Naive thymus-derived CD4-positive, alpha-beta T cell (primary cell): ENCODE measurements at places on chromosomes 5 and 9.

DNA sequence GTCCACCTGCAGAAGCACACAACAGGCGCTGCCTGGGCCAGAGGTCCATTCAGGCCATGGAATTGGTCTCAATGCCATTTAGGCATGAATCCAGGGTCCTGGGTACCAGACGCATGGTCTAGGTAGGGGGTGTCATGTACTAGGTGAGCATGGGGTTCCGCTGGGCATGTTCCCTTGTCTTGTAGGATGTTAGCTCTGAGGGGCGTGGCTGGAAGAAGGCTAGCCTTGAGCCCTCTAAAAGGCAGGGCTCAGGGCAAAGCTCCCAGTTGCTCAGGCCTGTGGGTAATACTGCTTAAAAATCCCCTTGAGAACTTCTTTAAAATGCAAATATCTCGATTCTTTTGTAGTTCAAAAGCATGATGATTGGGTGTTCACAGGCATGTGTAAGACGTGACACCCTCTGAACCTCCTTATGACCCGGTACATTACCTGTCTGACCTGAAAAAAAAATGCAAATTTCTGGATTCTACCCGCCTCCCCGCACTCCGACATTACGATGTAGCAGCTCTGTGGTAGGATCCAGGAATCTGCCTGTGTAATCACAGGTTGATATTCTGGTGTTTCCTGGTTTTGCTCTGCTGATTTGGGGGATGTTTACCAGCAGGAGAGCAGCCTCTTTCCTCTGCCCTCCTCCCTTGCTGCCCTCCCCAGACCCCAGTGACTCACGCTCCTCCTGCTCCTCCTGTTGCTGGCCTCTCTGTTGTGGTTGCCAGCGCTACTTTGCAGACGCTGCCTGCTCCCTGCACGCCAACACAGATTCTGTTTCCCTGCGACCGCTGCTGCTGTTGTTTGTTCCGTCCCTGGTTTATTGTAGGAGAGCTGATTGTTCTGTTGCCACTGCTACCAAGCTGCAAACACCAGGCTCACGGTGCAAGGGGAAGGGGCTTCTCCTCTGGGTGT, 5.7 kb downstream of the TMC1 start:
- DNase-seq = peak; percentile 58

DNA sequence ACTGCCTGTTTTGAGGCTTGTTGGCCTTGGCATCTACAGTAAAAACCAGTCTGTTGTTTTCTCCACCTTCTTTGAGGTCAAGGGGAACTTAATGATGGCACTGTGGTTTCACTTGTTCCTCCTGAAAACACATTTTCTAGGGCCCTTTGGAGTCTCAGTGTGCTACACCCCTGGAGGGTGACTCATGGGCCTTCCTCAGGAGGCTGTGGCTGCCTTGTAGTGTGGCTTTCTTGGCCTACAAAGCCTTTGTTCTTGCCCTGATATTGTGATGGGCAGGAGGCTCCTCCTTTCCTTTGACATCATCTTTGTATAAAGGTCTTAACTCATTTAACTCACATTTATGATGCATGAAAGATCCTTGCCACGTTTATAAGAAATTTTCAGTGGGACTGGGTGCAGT, 56.3 kb upstream of the GPBP1 start:
- DNase-seq = peak; percentile 66

DNA sequence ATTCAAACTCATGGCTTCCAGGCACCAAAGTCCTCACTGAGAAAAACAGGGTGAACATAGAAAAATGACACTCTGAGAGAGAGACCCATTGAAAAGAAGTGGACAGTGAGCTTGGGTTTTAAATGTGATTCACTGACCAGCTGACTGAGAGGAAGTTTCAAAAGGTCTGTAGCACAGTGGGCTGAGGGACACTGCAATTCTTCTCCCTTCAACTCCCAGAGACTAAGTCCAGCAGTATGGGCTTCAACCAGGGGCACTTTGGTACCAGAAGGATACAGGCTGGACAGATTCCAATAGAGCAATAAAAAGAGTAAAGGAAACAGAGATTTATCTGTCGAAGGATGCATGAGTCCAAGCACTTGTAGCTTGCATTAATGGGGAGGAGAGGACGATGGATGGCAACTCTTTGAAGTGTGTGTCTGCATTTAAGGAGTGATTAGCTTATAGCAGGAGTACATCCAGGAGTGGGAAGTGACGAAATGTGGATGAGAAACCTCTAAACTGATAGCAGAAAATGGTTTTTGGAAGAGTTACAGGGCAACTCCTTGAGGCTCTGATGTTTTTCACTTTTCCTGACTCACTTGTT, 117.0 kb upstream of the ANKRD55 start:
- DNase-seq = no peak

GRCh38 chr9:127927201-127927987, 3.2 kb downstream of the PIP5KL1 start:
- peak; percentile 57 for DNase-seq

- no peak for DNase-seq
Observed at GRCh38 chr5:99644822-99645221, 716.0 kb upstream of the CHD1 start.

GRCh38 chr5:98458726-98459125, 314.7 kb upstream of the RGMB start:
- no peak for DNase-seq

DNA sequence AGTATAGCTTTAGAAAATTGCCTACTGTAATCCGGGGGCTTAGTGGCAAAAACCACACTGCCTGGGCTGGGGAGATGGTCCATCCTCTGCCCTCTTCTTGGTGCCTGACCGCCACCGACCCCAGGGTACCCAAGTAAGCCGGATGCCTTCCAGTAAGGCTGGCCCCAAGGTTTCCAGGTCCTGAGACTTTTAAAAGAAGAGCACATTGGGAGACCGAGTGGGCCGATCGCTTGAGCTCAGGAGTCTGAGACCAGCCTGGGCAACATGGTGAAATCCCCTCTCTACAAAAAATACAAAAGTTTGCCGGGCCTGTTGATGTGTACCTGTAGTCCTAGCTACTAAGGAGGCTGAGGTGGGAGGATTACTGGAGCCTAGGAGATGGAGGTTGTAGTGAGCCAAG, 406.7 kb upstream of the IRX4 start:
- DNase-seq = no peak

GRCh38 chr9:13113751-13114150, 165.7 kb downstream of the MPDZ start:
- no peak for DNase-seq

GRCh38 chr9:136098844-136099243, 3.8 kb upstream of the NACC2 start:
- no peak for DNase-seq

GRCh38 chr9:94277885-94278536, 18.9 kb downstream of the ZNF169 start:
- no peak for DNase-seq

GRCh38 chr9:8686516-8686915, 886.9 kb upstream of the DMAC1 start:
- no peak for DNase-seq

- no peak for DNase-seq
Observed at GRCh38 chr5:1643651-1644392, 120.1 kb upstream of the LPCAT1 start.

- DNase-seq = no peak
Observed at GRCh38 chr5:58182287-58182841, 277.5 kb downstream of the PLK2 start.

DNA sequence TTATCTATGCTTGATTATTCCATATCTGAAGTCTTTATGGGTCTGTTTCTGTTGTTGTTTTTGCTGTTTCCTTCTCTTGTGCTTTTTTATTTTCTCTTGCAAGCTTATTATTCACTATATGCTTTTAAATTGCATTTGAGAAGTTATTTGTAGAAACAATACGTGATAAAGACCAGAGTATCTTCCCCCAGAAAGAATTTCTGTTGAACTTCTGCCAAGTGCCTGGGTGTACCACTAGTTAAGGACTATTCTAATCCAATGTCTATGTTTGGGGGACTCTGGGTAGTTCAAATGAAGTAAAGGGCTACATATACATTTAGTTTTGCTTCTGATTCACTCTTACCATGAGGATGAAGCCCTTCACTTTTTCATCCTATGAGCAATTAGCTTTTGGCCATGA, 54.3 kb downstream of the SLF1 start:
- DNase-seq = no peak

GRCh38 chr9:134284273-134284672, 42.0 kb upstream of the RXRA start:
- DNase-seq = no peak

DNA sequence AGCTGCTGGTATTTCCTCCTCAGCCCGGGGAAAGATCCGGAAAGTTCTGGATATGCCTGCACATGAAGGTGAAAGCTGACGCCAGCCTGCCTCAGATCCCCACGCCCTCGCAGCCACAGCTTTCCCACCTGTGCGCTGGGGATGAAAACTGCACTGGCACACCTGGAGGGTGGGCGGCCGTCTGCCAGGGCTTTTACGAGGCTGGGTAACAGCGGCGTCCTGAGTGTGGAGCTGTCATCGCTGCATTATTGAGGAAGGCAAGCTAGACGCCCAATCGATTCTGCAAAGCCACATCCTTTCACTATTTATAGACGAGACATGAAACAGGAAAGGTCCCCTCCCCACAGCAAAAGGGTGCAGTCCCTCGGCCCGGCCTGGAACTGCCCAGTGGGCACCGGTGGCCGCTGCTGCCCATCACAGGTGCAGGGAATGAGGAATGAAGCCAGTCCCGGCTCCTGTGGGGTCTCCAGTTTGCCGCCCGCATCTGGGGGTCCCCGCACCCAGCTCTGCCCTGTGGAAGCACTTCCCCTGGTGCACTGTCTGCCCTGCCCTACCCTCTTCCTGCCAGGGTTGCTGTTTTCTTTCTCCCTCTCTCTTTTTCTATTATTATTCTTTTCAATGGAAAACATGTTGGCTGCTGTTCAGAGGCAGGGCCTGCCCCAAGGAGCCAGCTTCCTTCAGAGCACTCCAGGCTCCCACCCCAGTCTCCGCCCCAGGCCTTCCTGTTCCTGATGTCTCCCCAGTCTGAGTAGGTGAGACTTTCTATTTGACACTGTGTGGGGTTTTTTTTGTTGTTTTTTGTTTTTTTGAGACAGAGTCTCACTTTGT, 7.0 kb downstream of the NOTCH1 start:
- DNase-seq = peak; percentile 74

DNA sequence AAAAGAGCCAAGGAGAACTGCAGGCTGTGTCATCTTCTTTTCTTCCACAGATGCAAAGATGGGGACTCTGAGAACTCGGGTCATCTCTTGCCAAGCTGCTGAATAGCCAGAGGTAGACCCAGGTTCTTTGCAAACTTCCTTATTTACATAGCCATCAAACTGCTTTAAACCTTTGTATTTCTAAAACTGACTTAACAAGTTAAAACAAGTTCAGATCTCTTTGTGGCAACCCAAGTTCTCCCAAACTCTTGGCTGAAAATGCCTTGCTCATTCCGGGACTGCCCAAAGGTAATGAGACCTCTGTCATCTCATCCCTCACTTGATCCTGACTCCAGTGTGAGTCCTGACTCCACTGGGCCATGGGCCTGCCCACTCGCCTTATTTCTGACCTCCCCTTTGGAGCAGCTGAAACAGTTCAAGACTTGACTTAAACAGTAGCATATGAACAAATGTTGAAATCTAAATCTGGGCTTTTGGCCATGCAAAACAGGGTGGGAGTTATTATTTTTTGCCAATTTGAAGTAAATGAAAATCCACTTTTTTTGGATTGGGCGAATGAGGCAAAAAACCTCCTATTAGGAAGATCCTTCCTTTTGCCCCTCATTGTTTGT, 50.6 kb downstream of the FBXL7 start:
- DNase-seq = no peak

DNA sequence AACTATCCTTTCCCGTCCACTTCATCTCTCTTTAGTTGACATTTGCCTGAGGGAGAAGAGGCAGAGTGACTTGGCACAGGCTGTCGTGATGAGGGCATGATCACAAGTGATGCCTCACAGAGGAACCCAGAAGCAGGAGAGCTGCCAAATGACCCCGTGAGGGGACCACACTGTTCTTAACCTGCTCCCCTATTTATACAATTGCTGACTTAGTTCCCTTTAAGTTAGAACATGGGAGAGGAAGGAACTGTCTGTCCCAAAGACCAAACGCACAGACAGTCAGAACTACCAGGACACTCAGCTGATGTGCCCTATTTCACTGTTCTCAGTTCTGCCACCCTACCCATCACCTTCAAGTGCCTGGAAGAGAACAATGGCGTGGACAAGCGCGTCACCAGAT, 73.7 kb downstream of the SLC1A3 start:
- DNase-seq = no peak

DNA sequence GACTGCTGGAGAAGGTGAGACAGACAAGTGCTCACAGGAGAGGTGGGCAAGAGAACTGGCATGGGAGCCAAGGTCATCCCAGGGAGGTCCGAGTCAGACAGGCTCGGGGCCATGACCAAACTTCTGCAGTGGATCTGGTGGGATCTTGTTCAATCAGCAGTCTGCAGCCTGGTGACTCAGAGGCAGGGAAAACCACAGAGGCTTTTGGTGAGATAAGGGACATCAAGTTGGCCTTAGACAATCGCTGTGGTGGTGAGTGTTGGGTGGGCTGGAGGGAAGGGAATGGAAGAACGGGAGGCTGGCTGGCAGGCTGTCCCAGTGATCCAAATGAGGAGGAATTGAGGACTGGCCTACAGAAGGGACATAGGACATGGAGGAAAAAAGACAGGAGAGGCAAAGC, 123.8 kb downstream of the TMEM174 start:
- DNase-seq = no peak
